Left lung (tissue), 14 donors: ENCODE measurements at places on chromosomes 11 and 22. TPM values are rescaled to one million over a fixed set of nuclear protein-coding genes. Genes with fewer than 3 reads are reported as not detected.

The KCNJ1 gene
- total RNA-seq = not detected

The TSGA10IP gene
- total RNA-seq = not detected

The OR52I1 gene
- total RNA-seq = not detected

The SEPTIN3 gene
- 2.0 TPM for total RNA-seq

The TCN1 gene
- 0.44 TPM for total RNA-seq

The CD44 gene
- 479 TPM for total RNA-seq

The DRD4 gene
- total RNA-seq = 0.52 TPM

The BIK gene
- 3.1 TPM for total RNA-seq

The CAT gene
- total RNA-seq = 146 TPM
